ENCODE measurements at places on chromosomes 13 and 19. TPM values are rescaled to one million over a fixed set of nuclear protein-coding genes. Genes with fewer than 3 reads are reported as not detected.

GRCh38 chr19:2244486-2244885 is 4.6 kb upstream of the AMH start:
- DNase-seq, result no peak

DNA sequence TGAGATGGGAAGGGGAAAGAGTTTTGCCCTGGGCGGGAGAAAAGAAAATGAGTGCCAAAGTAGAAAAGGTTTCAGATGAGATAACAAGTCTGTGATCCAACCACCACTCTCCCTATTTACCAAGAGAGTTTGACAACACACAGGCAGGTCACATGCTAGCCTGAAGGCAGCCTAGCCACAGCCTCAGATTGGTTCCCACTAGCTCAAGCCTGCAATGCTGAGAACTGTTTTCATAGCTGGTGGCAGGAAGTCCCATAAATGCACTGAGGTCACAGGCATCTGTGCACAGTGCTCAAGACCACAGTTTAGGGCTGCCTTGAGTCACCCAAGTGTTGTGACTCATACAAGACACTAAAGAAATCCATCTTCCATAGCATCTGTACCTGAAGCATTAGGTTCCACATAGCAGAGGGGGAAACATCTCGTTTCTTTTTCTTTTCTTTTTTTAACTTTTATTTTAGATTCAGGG is 18.5 kb upstream of the POP4 start:
- no peak for DNase-seq

DNA sequence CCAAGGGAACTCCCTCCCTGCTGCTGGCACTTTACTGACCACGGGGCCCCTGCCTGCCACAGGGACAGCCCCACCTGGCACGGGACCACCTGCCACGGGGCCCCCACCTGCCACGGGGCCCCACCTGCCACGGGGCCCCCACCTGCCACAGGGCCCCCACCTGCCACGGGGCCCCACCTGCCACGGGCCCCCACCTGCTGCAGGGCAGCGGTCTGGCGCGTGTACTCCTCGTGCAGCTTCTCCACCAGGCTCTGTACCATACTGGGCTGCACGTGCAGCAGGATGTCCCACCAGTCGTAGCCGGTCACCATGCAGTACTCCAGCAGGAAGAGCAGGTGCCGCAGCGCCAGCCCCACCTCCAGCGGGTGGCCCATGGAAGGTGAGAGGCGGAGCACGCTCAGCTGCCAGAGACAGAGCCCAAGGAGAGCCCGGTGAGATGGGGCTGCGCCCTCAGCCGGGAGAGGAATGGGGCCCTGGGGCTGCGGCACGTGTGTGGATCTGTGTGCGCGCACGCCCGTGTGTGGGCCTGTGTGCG is 16.1 kb downstream of the MED16 start:
- DNase-seq, result no peak

DNA sequence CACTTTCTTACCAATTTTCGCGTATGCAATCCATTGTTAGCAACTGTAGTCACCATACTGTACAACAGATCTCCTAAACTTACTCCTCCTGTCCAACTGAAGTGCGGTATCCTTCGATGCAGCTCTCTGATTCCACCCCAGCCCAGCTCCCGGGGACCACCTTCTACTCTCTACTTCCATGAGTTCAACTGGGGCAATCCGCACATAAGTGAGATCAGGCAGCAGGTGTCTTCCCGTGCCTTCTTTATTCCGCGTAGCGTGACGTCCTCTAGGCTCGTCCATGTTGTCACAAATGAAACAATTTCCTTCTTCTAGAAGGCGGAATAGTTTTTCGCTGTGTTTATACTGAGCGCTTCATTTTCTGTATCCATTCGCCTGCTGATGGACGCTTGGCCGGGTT is 8.4 kb downstream of the LILRB1 start:
- no peak for DNase-seq

Gene SHISA7
- polyA plus RNA-seq, result 0.38 TPM

DNA sequence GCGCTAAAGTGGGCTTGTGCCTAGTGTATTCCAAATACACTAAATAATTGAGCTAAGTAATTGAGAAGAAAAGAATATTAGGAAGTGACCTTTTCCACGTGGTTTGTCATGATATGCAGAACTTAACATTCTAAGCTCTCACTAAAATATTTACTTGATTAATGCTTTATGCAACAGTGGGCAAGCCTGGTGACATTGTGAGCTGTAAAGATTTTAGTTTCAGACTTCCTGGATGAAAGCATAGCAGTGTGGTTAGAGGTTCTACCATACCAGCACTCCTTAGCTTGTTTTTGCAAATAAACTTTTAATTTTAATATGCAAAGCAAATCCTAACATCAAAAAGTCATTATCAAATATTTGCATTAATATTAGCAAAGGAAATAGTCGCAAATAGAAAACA is 1065.1 kb upstream of the SPRY2 start:
- DNase-seq, result no peak

DNA sequence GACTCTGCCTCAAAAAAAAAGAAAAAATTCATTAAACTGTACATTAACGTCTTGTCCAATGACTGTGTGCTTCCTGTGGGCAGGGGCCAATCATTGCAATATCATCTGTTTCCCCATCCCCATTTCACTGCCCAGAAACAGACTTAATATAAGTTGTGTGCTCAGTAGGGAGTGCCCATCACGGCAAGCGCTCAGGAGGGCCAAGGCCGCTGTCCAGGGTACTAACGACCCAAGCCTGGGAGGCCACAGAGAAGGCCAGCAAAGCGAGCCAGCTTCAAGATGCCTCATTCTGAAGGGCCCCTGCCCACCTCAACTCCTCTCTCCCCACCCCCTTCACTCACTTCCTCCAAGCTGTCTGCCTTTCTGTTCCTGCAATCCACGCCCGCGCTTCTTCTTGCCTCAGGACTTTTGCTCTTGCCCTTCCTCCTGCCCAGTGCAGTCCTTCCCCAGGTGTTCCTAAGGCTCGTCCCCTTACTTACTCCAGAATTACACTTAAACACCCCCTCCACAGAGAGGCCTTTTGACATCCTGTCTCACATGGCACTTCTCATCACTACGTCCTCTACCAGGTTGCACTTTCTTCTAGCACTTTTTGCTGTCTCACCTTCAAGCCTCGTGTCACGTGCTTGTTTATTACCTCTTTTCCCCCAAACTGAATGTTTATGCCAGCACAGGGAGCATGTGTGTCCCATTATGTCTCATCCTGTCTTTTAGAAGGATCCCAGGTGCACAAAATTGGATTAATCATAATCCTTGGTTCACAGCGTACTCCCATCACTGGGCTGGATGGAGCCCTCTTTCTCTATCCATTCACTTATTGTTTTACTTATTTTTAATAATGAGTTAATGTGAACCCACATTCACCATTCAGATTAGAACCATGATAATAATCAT is 11.3 kb upstream of the POU2F2 start:
- no peak for DNase-seq

- DNase-seq, result no peak
These were observed 1169.7 kb downstream of the DIAPH3 start for GRCh38 chr13:58994077-58994476.

Gene FUZ
- 42.0 TPM for polyA plus RNA-seq

Gene CFD
- polyA plus RNA-seq, result 3.8 TPM

- DNase-seq, result peak; percentile 96
These were observed at the start of gene ZNF626 for GRCh38 chr19:20661150-20661819. ZNF626 (minus strand) TSS chr19:20661571; CDS start chr19:20661446, 125 bp downstream.

DNA sequence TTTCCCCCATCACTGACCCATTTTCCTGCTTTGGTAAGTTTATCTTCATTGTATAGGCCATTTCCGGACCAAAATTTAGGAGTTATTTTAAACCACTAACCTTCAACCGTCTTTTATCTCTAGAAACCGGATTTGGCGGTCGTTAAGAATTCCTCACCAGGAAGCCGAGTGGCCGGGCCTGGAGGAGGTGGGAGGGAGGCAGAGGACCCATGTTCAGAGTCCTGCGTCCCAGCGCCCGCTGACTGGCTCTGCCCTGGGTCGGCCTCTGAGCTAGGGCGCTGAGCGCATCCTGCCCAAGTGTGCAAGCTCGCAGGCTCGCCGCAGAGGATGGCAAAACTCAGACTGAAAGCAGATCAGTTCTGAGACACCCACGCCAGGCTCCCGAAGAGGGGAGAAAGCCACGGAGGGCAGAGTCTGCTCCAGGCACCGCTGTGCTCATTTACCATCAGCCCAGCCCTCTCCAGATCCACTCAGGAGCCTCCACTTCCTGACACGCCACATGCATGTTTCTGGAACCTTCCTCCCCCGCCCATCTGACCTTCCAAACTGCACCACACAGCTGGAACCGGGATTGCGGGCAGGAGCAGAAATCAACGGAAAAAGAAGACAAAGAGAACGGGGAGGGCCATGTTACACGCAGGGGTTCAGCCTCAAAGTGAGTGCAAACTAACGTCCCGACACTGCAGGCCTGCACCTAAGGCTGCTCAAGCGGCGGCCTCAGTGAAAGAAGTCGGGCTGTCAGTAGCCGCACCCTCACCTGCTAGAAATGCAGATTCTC is 8.3 kb downstream of the COL4A1 start:
- DNase-seq, result peak; percentile 59

GRCh38 chr13:32029684-32030083 is 1.9 kb upstream of the FRY start:
- no peak for DNase-seq

DNA sequence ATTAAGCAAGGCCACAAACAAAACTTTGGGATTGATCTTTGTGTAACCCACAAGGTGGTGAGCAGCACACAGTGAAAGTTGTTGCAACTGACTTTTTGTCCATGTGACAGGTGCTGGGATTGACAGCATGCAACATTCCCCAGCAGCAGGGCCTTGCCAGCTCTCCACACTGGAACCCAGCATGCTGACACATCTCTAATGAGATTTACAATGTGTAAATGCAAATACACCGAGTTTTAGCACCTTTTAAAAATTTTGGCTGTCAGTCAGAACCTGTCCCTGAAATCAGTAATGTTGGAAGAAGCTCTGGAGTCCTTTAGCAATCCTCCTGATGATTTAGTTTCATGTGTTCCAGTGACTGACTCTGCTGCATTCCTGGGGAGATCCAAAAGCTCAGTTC is 16.5 kb upstream of the PCDH8 start:
- no peak for DNase-seq

Gene PLIN5
- 2.6 TPM for polyA plus RNA-seq

DNA sequence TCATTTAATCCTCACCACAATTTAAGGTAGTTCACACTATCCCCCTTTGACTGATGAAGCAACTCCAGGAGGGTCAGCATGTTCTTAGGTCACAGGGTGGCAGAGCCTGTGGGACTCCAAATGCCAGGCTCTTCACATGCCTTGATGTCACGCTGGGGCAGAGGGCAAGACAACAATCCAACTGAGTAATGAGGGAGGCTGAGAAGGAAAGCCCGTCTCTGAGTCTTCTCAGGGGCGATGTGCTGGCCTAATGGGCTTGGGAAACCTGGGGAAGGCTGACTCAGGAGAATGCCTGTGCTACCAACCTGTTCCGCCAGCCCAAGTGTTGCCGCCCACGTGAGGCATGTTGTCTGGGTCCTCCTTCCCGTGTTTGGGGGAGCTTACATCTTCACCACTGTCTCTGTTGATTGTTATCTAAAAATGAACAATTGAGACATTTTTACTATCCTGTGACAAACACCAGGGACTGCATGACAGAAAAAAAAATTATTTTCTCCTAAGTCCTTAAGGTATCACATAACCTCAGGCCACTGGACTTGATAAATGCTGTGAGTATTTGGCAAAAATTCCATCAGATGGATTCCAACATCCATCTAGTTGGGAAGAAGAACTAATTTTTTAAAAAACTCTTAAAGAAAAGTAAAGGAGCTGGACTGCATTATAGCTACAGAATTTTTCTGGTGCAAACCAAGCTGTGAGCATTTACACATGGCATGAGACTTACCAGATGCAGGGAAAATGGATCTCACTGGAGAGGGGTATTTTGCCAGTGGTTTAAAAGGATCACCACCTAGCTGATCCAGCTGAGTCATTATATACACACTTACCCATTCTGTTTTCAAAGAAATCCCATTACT is 157.5 kb downstream of the RGCC start:
- no peak for DNase-seq

Data from left renal cortex interstitium (tissue), 4 donors.